ENCODE measurements at places on chromosomes 7 and 10. TPM values are rescaled to one million over a fixed set of nuclear protein-coding genes. Genes with fewer than 3 reads are reported as not detected.

DNA sequence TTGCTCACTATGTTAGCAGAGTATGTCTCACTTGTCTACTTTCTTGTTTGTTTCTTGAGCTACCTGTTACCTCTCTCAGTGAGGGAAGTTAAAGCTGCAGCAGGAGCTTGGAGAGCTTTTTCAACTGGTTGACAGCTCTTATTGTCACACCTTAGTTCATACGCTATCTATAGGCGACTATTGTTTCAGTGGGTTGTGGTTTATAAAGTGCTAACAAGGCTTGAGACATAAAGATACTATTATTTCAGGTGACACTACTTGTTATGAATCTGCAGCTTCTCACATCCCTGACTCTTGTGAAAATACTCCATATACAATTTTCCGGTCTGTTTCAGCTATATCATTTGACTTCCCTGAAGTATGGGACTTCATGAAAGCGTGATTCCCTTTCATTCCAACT, 167.4 kb downstream of the CSTF2T start:
- no peaks in the 10 kb centered on the region for H3K4me1 ChIP-seq
- no peak overlapping the region for H3K27ac ChIP-seq
- DNase-seq = no peak
- no peaks in the 10 kb centered on the region for H3K27me3 ChIP-seq

GUSB gene
- 94.5 TPM for total RNA-seq

TMEM72 gene
- total RNA-seq = not detected

- no peaks in the 10 kb centered on the region for H3K4me1 ChIP-seq
- H3K27me3 ChIP-seq = no peaks in the 10 kb centered on the region
- no peak overlapping the region for H3K27ac ChIP-seq
- DNase-seq = no peak
- no peaks in the 10 kb centered on the region for H3K36me3 ChIP-seq
- H3K4me3 ChIP-seq = no peak overlapping the region
Measured at GRCh38 chr10:34791947-34792346, 23.1 kb downstream of the PARD3 start.

DNA sequence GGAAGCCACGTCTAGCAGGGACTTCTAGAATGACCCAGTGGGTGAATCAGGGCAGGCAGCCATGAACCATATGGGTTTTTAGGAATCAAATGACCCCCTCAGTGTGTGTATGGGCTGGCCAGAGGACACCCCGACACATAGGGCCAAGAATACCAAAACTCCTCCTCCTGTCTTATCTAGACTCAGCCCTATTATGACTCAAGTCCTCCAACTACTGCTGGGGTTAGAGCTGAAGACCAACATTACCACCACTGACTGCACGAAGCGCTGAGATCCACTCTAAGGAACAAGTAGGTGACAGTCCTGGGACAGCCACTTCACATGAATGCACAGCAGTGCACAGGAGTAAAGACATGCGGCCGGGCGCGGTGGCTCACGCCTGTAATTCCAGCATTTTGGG, 11.5 kb upstream of the SVOPL start:
- H3K27me3 ChIP-seq = no peaks in the 10 kb centered on the region
- H3K4me3 ChIP-seq = no peak overlapping the region
- no peaks in the 10 kb centered on the region for H3K4me1 ChIP-seq

DNA sequence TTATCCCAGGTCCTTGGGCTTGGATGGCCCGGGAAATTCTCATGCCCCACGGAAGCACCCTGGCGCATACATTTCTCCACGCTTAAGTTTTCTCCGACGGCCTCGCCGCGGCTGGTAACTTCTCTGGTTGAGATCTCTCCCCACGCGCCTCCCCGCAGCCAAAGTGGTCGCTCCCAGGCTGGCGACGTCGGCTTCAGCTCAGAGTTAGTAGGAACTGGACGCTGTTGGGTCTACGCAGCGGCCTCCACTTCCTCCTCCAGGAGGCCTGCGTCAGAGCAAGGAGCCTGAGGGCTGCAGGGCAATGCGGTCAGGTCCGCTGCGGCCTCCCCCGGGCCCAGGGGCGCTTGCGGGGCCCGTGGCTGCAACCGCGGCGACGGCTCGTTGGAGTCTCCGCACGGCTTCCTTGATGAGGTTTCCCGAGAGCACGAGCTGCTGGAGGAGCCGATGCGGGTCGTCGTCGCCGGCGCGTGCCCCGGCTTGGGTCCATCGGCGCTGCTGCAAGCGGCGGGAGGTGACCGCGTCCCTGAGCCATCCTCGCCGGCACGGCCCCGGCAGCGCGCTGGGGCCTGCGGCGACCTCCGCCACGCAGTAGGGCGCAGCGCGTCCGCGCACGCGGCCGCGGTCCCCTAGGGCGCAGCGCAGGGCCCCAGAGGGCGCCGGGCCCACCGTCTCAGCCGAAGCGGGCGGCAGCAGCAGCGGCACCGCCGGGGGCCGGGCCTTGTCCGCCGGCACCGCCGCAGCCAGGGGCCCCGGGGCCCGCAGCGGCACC, 744 bp downstream of the FRAT2 start:
- H3K4me1 ChIP-seq = peaks cover 32% of the 10 kb centered on the region
- no peaks in the 10 kb centered on the region for H3K36me3 ChIP-seq
- peak overlapping the region; percentile 69 for H3K4me3 ChIP-seq
- H3K27ac ChIP-seq = peak overlapping the region; percentile 47
- DNase-seq = peak; percentile 32

GRCh38 chr7:105136221-105136620, 122.2 kb downstream of the KMT2E start:
- DNase-seq = no peak
- peaks cover 48% of the 10 kb centered on the region for H3K36me3 ChIP-seq
- H3K27ac ChIP-seq = no peak overlapping the region
- no peaks in the 10 kb centered on the region for H3K27me3 ChIP-seq

- H3K4me3 ChIP-seq = no peak overlapping the region
- no peaks in the 10 kb centered on the region for H3K36me3 ChIP-seq
- H3K27ac ChIP-seq = peak overlapping the region; percentile 85
- peak; percentile 54 for DNase-seq
Measured at GRCh38 chr7:104956753-104957450, 57.1 kb upstream of the KMT2E start.

ZNF727 gene
- 1.00 TPM for total RNA-seq

GRCh38 chr10:104641937-104642657, 1.0 kb downstream of the SORCS3 start:
- H3K27ac ChIP-seq = no peak overlapping the region
- no peak for DNase-seq
- H3K27me3 ChIP-seq = peaks cover 21% of the 10 kb centered on the region
- no peaks in the 10 kb centered on the region for H3K36me3 ChIP-seq

GRCh38 chr7:48703466-48703865, 220.9 kb upstream of the CDC14C start:
- no peaks in the 10 kb centered on the region for H3K4me1 ChIP-seq
- no peaks in the 10 kb centered on the region for H3K27me3 ChIP-seq
- no peak overlapping the region for H3K27ac ChIP-seq
- H3K36me3 ChIP-seq = no peaks in the 10 kb centered on the region
- H3K4me3 ChIP-seq = no peak overlapping the region
- no peak for DNase-seq

GRCh38 chr10:67618116-67618515, 77.9 kb downstream of the CTNNA3 start:
- no peaks in the 10 kb centered on the region for H3K36me3 ChIP-seq
- DNase-seq = no peak
- H3K27ac ChIP-seq = no peak overlapping the region
- peaks cover 6% of the 10 kb centered on the region for H3K4me1 ChIP-seq
- no peaks in the 10 kb centered on the region for H3K27me3 ChIP-seq

SH2D4B gene
- 0.30 TPM for total RNA-seq

DNA sequence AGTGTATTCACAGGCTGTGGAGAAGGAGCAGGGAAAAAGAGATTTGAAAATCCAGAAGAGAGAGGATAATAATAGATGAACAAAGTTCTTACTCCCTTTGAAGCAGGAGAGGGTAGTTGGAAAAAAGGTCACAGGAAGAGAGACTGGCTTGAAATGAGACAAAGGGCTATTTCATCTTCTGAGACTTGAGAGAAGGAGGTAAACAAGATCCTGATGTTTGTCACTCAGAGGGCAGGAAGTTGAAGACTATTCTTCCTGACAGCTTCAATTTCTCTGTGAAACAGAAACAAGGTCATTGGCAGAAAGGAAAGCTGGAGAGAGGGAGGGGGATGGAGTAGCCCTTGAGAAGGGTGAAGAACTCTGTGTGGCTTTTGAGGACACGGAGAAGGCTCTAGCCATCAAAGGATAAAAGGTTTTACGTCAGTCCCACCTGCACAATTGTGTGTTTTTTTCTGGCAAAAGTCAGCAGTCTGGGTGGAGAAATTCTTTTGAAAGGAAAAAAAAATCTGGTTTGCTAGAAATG, 216.1 kb upstream of the STEAP4 start:
- no peaks in the 10 kb centered on the region for H3K36me3 ChIP-seq
- DNase-seq = no peak
- H3K27ac ChIP-seq = no peak overlapping the region

DNA sequence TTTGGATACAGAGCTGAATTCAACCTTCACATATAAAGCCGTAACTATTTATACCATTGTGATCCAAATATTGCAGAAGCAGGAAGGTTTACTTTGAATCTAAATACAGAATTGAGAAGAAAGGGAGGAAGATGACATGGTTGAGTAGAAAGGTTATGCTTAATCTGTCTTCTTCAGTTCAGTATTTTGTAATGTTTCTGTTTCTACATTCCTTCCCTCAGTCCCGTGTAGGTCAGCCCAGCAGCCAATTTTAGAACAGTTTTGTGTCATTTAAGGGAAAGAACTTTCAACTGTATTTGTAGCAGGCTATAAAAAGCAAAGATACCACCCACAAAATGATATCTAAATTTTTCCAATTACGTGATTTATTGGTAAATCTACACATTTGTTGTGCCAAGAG, 97.4 kb downstream of the CPED1 start:
- no peaks in the 10 kb centered on the region for H3K4me1 ChIP-seq
- no peak overlapping the region for H3K27ac ChIP-seq
- no peaks in the 10 kb centered on the region for H3K27me3 ChIP-seq
- no peak for DNase-seq
- no peak overlapping the region for H3K4me3 ChIP-seq

- no peak for DNase-seq
- H3K27ac ChIP-seq = no peak overlapping the region
- no peaks in the 10 kb centered on the region for H3K4me1 ChIP-seq
- H3K36me3 ChIP-seq = no peaks in the 10 kb centered on the region
Measured at GRCh38 chr7:151188252-151188542, 1.1 kb upstream of the ASB10 start.

CALCR gene
- not detected for total RNA-seq

DNA sequence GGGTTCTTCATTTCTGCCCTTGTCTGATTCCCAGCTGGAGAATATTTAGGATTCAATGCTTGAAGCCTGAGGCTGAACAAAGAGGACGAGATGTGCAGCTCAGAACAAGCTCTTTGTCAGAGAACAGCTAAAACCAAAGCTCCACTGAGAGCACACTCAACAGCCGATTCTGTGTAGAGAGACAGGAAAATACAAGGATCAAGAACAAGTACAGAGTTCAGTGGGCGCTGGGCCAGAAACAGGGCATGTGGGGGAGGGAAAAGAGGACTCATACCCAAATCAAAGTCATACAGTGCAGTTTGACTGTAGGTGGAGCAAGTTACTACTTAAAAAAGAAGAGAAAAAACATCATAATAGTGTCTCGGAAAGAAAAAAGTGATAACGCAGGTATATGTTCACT, at the start of gene AGMO:
Gene AGMO, minus strand, starts transcription at position 181 of the 400 bp plus-strand sequence.
- no peaks in the 10 kb centered on the region for H3K36me3 ChIP-seq
- no peaks in the 10 kb centered on the region for H3K27me3 ChIP-seq
- no peaks in the 10 kb centered on the region for H3K4me1 ChIP-seq
- DNase-seq = no peak

CCDC71L gene
- 13.9 TPM for total RNA-seq

DNA sequence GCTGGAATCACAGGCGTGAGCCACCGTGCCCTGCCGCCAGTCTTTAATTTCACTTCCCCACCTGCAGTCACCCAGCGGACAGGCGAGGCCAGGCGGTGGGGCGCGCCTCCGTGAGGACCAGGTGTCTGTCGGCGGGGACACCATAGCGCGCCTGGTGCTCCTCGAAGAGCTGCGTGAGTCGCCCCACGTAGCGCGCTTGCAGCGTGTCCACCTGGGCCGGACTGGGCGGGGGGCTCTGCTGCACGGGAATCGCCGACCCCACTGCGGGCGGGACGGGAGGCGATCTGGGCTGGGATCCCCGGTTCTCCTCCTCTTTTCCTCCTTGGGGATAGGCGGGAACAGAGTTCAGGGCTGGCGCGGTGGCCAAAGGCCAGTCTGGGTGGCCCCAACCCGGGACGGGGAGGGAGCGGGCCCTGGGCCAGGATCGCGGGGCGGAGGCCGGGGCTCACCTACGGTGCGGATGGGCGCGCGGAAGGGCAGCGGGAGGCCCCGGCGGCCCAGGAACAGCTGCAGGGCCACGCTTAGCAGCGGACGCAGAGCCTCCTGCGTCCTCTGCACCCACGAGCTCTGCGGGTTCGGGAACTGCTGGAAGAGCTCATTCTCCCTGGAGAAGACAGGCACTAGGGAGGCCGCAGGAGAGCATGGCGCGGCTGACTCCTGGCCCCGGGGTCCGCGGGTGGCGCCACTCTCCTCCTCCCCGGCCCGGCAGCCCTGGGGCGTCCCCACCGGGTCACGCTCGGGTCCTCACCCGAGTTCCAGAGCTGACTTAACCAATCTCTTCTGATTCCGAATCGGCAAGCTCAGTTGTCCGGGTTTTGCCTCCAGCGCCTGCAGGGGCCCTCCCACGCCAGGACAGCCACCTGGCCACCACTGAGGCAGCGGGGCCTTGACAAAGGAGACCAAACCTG, 1.1 kb upstream of the MOGAT3 start:
- no peak overlapping the region for H3K27ac ChIP-seq
- H3K4me3 ChIP-seq = no peak overlapping the region
- H3K4me1 ChIP-seq = peaks cover 16% of the 10 kb centered on the region
- no peaks in the 10 kb centered on the region for H3K36me3 ChIP-seq
- H3K27me3 ChIP-seq = peaks cover 17% of the 10 kb centered on the region
